Hepatocyte (in vitro differentiated cells): ENCODE measurements at places on chromosomes 11 and 22. TPM values are rescaled to one million over a fixed set of nuclear protein-coding genes. Genes with fewer than 3 reads are reported as not detected.

DNA sequence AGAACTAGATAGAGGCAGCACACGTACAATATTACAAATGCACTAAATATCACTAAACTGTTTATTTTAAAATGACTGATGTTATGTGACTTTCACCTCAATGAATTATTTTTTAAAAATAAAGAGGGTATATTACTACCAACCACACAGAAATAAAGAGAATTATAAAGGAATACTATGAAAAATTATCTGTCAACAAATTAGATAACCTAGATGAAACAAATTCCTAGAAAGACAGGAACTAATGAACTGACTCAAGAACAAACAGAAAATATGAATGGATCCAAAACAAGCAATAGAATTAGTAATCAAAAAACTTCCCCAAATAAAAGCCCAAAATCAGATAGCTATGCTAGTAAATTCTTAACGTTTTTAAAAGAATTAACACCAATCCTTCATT, 10.3 kb downstream of the ZNF280B start:
- no peak overlapping the region for H3K4me3 ChIP-seq
- no peak overlapping the region for H3K27ac ChIP-seq
- H3K4me1 ChIP-seq, result no peaks in the 10 kb centered on the region
- DNase-seq, result no peak

GRCh38 chr11:116465056-116465455, 307.7 kb downstream of the BUD13 start:
- DNase-seq, result no peak
- H3K4me1 ChIP-seq, result peaks cover 11% of the 10 kb centered on the region
- H3K4me3 ChIP-seq, result no peak overlapping the region
- peaks cover 7% of the 10 kb centered on the region for H3K27me3 ChIP-seq
- H3K27ac ChIP-seq, result no peak overlapping the region

- no peak overlapping the region for H3K27ac ChIP-seq
- peaks cover 17% of the 10 kb centered on the region for H3K27me3 ChIP-seq
- no peaks in the 10 kb centered on the region for H3K36me3 ChIP-seq
These were observed 2.3 kb downstream of the ADORA2A start for GRCh38 chr22:24429411-24430365.

GRCh38 chr11:128695539-128696221, 1.8 kb downstream of the FLI1 start:
- peaks cover 80% of the 10 kb centered on the region for H3K27me3 ChIP-seq
- no peak for DNase-seq
- peaks cover 9% of the 10 kb centered on the region for H3K4me1 ChIP-seq
- no peak overlapping the region for H3K4me3 ChIP-seq
- H3K36me3 ChIP-seq, result no peaks in the 10 kb centered on the region

DNA sequence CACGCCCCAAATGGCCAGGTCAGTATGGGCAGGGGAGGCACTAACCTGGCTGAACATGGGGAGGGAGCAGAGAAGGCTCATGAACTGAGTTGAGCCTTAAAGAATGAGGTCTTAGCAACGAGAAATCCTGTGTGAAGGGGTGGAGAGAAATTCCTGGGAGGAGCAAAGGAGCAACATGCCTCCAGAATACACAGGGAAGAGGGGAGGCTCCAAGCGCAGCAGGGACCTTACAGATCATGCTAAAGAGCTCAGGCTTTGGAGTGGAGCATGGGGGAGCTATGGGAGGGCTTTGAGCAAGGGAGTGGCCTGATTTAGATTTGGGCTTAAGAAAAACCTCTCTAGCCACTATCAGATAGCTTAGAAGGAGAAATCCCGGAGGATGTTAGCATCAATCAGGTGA, 88.1 kb downstream of the MN1 start:
- DNase-seq, result peak; percentile 28
- peaks cover 4% of the 10 kb centered on the region for H3K4me1 ChIP-seq
- no peaks in the 10 kb centered on the region for H3K36me3 ChIP-seq
- no peaks in the 10 kb centered on the region for H3K27me3 ChIP-seq

GRCh38 chr22:35411102-35411501, 11.2 kb downstream of the MCM5 start:
- H3K4me1 ChIP-seq, result no peaks in the 10 kb centered on the region
- H3K27ac ChIP-seq, result no peak overlapping the region

GRCh38 chr22:47228767-47229166, 466.3 kb downstream of the TBC1D22A start:
- no peaks in the 10 kb centered on the region for H3K4me1 ChIP-seq
- H3K27ac ChIP-seq, result no peak overlapping the region
- no peak overlapping the region for H3K4me3 ChIP-seq
- no peaks in the 10 kb centered on the region for H3K36me3 ChIP-seq
- H3K27me3 ChIP-seq, result no peaks in the 10 kb centered on the region
- no peak for DNase-seq

DNA sequence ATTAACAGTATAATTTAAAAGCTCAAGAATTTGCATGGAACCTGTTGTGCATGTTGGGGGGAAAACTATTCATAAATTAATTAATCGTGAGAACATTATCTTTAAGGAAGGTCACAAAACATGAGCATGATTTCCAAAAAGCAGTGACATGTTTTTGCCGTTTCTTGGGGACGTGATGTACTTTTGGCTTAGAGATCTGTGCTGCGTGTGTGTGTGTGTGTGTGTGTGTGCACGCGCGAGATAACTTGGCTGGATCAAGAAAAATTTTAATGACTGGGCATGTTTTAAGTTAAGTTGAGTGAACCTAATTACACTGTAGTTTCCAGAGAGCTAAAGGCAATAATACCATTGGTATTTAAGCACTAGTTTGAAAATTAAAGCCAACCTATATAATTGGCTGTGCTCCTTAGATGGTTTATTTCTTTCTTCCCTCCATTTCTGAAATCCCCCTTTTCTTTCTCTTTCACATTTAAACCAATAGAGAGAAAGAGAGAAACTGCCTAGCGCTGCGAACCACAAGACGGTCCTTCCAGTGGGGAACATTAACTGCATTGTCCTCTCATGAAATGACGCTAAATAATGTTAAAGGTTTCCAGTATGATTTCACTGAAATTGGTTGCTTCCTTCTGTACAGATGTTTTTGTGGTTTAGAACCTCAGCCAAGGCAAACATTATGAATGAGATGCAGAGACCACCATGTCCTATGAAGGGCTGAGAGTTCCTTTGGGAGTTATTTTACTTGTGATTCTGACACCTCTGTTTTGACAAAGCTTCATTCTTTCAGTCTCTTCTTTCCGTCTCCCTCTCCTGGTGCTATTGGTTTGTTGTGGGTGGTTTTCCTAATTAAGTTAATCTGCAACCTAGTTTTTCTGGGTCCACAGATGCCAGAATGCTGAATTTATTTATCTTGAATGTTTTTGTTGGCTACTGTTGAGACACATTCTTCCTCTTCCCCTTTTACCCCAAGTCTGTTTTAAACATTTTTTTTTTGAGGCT, 51.7 kb downstream of the ZBTB16 start:
- no peaks in the 10 kb centered on the region for H3K27me3 ChIP-seq
- H3K27ac ChIP-seq, result peak overlapping the region; percentile 44
- DNase-seq, result no peak
- H3K4me1 ChIP-seq, result peaks cover 45% of the 10 kb centered on the region
- no peaks in the 10 kb centered on the region for H3K36me3 ChIP-seq

DNA sequence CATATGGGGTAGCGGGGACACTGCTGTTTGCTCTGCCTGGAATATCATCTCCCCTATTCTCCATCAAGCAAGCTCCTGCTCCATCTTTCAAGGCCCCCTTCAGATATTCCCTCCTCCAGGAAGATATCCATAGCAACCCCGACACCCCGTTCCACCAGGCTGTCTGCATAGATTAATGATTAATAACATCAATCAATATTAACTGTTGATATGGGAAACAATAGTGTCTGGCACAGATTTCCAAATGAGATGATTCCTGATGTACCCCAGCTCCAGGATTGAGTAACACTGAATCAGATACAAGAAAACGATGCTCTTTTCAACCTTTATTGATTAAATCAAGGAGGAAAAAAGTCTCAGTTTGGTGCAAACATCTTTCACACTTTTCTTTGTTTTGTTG, 7.5 kb upstream of the TPST2 start:
- no peaks in the 10 kb centered on the region for H3K36me3 ChIP-seq
- no peaks in the 10 kb centered on the region for H3K27me3 ChIP-seq
- H3K27ac ChIP-seq, result no peak overlapping the region
- no peak overlapping the region for H3K4me3 ChIP-seq

DNA sequence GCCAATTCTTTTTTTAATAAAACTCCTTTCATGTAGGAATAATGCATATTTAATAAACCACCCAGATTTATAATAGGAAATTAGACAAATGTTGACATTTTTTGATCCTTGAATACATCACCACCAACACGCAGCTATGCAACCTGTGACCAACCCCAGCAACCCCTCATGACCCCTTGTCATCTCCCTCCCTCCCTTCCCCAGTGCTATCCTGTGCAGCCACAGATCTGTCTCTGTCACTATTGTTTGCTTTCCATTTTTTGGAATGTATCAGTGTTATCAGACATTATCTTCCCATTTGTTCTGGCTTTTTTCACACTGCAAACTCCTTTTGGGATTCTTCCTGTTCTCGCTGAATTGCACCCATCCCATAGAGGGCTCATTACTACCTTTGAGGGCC, 114.1 kb downstream of the VPREB1 start:
- H3K36me3 ChIP-seq, result no peaks in the 10 kb centered on the region
- no peak for DNase-seq
- no peaks in the 10 kb centered on the region for H3K4me1 ChIP-seq
- H3K27me3 ChIP-seq, result peaks cover 25% of the 10 kb centered on the region
- H3K27ac ChIP-seq, result no peak overlapping the region

- H3K27me3 ChIP-seq, result no peaks in the 10 kb centered on the region
- no peaks in the 10 kb centered on the region for H3K36me3 ChIP-seq
- H3K27ac ChIP-seq, result no peak overlapping the region
- H3K4me1 ChIP-seq, result no peaks in the 10 kb centered on the region
- DNase-seq, result no peak
These were observed 12.3 kb downstream of the HYOU1 start for GRCh38 chr11:119044708-119045107.

DNA sequence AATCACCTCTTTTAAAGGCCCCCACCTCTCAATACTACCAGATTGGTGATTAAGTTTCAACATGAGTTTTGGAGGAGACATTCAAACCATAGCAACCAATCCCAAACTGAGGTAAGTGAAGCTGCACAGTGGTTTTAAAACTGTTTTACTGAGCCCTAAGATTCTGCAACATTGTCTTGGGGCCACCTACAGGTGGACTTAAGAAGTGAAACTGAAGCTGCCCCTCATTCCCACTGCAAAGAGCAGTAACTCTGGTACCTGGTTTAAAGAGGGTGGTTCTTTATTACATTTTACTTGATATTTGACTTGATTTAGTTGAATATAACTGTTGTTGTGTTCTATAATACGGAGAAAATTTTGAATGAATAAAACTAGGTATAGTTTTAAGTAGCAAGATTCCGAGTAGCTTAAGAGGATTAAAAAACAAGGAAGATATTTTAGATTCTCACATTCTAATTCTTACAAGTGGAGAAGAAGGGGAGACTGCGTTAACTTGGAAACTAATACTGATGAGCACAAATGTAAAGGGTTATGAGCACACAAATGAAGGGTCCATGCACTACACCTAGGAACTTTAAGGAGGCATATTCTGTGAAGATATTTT, 26.7 kb downstream of the SYT9 start:
- H3K27me3 ChIP-seq, result no peaks in the 10 kb centered on the region
- peaks cover 6% of the 10 kb centered on the region for H3K4me1 ChIP-seq
- H3K4me3 ChIP-seq, result no peak overlapping the region

GRCh38 chr11:68678031-68678441, 6.3 kb upstream of the GAL start:
- H3K4me3 ChIP-seq, result no peak overlapping the region
- peaks cover 9% of the 10 kb centered on the region for H3K27me3 ChIP-seq
- DNase-seq, result no peak
- no peaks in the 10 kb centered on the region for H3K36me3 ChIP-seq
- H3K4me1 ChIP-seq, result no peaks in the 10 kb centered on the region
- H3K27ac ChIP-seq, result no peak overlapping the region

The MIEF1 gene
- 25.8 and 31.8 TPM in 2 replicates for total RNA-seq

The MSANTD4 gene
- 29.7 and 32.6 TPM in 2 replicates for total RNA-seq

The BCO2 gene
- 23.9 and 30.8 TPM in 2 replicates for total RNA-seq

The APOL3 gene
- 1.3 and 2.7 TPM in 2 replicates for total RNA-seq
